Adrenal gland (tissue), 19 donors: ENCODE measurements at places on chromosomes 11 and 22. TPM values are rescaled to one million over a fixed set of nuclear protein-coding genes. Genes with fewer than 3 reads are reported as not detected.

The MOV10L1 gene
- total RNA-seq: not detected

DNA sequence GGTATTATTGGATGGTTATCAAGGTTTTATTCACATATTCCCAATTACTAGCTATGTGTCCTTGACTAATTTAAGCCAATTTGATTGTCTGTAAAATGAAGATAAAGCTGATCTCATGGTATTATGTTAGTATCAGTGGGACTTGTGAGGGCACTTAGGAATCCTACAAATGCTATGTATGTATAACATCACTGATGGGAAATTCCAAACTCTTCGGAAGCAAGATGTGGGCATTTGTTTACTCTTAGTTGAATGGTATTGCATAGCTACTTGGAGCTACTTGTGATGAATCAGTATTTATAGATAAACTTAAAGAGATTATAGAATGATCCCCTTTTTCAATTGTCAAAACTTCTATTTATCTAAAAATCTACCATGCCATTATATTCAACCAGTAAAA is 239.9 kb downstream of the CNTN5 start:
- DNase-seq: no peak

DNA sequence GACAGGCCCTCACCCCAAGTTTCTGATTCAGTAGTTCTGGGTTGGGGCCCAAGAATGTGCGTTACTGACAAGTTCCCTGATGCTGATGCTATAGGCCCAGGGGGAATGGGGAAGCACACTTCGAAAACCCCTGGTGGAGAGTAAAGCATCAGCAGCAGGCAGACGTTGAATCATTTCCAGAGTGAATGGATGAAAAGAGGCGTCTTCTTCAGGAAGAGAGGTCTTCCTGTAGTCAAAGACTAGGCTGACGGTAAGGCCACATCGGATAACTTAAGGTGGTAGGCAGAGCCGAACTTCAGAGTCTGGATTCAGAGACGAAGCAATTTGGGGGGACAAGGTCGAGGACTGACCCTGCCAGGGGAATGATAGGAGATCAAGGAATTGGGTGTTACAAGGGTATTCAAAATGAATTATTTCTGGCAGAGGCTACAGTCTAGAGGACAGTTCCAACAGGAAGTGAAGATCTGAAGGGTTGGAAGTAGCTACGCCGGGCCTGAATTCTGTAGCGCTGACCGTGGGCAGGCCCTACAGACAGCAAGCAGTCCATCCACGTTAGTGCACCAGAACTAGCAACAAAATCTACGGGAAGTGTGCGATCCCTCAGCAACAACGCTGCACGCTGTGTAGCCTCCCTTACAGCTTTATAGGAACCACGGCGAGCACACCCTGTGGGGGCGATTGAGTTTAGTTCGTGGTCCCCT is 862 bp upstream of the CENATAC start:
- DNase-seq: no peak

GRCh38 chr11:76614471-76615179 is 55.9 kb downstream of the LRRC32 start:
- no peak for DNase-seq

The SLC1A2 gene
- total RNA-seq: 51.3 TPM

GRCh38 chr11:107713009-107713408 is 1.2 kb upstream of the SLN start:
- DNase-seq: no peak
